NCI-H1092 treated with DMSO at 0.1 percent for 48 hours (cell line): ENCODE measurements at places on chromosomes 12 and 14.
A peak's percentile ranks its signal among the peaks of the same experiment; 100 is the strongest.

DNA sequence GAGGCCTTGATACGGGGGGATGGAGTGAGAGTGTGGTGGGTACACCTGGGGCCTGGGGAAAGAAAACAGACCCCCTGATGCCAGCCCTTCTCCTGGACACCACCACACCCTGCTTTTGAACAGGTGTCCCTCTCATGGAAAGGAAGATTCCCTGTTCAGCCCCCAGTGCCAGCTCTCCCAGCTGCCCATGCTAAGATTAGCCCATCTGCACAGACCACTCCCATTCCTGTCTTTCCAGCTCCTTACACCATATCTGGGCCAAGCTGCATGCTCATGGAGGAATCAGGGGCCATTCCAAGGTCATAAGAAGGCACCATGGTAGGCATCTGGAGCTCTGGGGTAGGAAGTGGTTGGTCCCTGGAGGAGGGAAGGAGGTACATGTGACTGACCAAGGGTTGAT lies 9.6 kb downstream of the NAB2 start:
- no peak for DNase-seq

- DNase-seq, result peak; percentile 80
Observed at GRCh38 chr12:56193025-56193578, 3.8 kb upstream of the SMARCC2 start.

DNA sequence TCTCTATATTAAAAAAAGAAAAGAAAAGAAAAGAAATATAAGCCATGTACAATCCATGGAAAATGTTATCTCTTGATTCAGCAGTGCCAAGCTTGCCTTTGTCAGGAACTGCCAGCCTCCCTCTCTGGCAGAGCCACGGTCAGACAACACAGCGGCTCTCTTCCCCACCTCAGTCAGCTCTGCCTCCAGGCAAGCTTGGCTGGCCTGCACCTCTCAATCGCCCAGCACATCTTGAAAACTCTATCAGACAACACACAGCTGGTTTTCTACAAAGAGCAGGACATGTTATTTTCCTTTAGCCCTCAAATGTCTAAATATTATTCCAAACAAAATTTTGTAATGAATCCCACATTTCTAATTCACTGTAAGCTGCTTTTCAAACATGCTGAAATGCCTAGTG lies 20.0 kb upstream of the GCH1 start:
- DNase-seq, result peak; percentile 71

GRCh38 chr14:92309968-92310530 lies 12.9 kb upstream of the SLC24A4 start:
- no peak for DNase-seq

- no peak for DNase-seq
Observed at GRCh38 chr14:103960457-103961055, 18.2 kb upstream of the RD3L start.

GRCh38 chr12:15044471-15044870 lies 71.6 kb downstream of the PDE6H start:
- DNase-seq, result no peak

- DNase-seq, result no peak
Observed at GRCh38 chr12:118271770-118272417, 100.8 kb downstream of the TAOK3 start.

DNA sequence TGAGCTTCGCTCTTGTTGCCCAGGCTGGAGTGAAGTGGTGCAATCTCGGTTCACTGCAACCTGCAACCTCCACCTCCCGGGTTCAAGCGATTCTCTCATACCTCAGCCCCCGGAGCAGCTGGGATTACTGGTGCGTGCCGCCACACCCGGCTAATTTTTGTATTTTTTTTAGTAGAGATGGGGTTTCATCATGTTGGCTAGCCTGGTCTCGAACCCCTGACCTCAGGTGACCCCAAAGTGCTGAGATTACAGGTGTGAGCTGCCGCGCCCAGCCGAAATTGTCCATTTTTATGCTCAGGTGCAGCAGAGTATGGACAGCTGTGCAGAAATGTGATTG lies 19.2 kb upstream of the CYP46A1 start:
- no peak for DNase-seq

DNA sequence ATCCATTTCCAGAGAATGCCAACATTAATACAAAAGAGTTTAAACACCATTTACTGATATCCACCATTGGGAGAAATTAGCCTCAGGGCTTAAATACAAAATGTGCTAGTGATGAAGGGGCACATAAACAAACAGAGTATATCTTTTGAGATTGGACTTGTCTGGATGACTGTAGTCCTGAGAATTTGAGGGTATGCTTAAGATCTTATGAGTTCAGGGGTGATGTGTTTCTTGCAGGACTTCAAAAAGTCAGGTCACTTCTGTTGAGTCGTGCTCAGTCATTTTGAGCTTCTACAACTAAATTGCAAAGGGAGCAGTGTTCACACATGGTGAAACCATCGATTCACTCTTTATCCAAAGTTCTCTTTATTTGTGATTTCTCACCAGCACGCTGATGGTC lies 425.7 kb downstream of the ATP23 start:
- no peak for DNase-seq

GRCh38 chr12:48352157-48352760 lies 1.5 kb upstream of the ZNF641 start:
- no peak for DNase-seq

DNA sequence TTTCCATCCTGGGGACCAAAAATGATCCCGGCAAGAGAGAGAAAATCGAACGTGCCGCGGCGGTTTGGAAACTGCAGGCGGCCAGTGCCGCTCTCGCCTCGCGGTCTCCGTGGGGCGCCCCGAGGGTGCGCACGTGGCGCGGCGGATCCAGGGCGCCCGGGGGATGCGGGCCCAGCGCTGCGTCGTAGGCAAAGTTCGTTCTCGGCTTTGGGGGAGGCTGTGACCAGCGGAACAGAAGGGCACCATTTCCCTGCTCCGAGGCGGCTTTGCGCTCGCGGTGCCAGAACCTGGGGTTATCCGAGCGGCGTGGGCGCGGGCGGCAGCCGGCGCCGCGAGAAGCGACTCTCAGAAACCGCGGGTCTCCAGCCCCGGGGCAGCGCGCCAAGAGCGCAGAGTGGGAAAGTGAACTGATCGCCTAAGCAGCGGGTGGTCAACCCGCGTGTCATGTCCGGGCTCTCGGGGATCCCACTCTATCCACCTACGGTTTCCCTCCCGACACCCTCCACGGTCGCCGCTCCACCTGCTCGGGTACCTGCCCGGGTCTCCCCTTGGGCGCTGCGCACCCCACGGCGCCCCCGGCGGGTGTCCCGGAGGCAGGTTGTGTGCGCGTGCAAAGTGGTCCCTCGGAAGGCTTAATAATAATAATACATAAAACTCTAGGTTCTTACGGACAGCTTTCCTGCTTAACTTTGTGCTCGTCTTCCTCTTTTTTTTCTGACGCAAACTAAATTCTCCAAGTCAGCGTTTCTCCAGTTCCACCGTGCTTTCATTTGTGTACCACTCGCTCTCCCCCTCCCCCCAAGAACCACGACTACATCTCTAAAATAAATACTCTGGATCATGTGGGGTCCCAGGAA lies 1.2 kb downstream of the ESRRB start:
- no peak for DNase-seq

GRCh38 chr14:105203057-105203531 lies 22.0 kb upstream of the NUDT14 start:
- peak; percentile 34 for DNase-seq

- no peak for DNase-seq
Observed at GRCh38 chr14:64465831-64466554, 694 bp downstream of the AKAP5 start.

DNA sequence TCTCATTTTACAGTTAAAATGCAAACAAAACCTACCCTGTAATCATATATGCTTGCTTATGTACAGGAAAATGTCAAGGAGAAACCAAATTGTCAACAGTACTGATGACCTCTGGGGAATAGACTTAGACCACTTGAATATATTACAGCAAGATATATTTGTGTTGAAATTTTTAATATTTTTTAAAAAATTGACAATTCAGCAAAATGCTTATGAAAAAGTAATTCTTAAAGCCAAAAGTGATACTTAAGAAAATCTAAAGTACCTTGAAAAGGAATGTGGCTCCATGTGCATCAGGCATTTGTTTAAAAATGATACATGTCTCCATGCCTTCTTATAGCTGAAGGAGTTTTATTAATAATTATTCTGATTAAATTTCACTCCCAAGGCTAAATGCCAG lies 49.2 kb downstream of the PTPN21 start:
- DNase-seq, result peak; percentile 10

DNA sequence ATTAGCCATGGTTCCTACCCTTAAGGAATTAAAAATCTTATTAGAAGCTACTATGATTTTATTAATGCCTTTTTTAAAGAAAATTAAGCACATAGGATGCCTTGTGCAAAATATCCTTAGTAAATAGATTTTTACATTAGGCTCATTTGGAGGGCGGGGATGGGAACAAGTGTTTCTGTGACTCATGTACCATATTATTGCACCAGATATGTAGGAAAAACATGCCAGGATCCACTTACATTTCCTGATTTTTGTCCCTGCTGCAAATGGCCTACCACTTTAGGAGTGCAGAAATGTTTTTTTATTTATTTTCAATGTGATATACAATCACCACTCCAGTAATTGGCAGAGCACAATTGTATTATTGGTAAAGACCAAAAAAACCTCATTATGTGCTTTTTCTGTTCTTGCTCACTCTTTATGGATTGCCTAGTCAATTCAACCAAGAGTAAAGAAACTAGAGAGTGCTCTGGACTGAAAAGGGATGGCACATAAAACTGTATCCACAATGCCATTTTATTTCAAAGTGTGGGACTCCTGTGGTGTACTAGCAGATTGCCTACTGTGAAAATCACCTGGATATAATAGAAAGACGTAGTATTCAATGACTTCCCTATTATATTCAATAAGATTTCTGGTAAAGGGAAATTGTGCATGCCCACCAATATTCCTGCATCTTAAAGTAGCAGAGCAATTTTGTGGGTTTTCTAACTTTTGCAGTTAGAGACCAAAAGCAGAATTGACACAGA lies 86.9 kb downstream of the ANO6 start:
- DNase-seq, result peak; percentile 18

GRCh38 chr14:24920265-24921075 lies 129.5 kb downstream of the STXBP6 start:
- no peak for DNase-seq

DNA sequence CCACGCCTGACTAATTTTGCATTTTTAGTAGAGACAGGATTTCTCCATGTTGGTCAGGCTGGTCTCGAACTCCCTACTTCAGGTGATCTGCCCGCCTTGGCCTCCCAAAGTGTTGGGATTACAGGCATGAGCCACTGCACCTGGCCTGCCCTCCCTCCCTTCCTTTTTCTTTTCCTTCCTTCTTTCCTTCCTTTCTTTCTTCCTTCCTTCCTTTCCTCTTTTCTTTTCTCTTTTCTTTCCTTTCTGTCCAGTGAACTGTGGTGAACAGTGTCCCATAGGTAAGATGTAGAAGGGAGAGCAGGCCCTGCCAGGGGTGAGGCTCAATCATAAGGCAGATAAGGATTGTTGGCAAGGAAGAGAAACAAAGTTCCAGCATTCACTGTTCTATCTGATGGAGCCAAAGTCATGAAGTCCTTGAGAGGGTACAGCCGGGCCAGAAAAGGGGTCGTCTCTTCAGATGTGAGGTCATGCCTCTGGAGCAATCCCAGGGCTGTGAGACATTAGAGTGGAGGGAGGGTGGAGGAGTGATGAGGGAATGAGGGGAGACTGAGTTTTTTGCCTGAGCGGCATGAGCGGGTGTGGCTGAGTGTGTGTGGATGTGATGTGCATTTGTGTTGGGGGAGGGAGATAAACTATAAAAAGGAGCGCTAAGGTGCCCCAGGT lies 4.2 kb upstream of the MLF2 start:
- no peak for DNase-seq

DNA sequence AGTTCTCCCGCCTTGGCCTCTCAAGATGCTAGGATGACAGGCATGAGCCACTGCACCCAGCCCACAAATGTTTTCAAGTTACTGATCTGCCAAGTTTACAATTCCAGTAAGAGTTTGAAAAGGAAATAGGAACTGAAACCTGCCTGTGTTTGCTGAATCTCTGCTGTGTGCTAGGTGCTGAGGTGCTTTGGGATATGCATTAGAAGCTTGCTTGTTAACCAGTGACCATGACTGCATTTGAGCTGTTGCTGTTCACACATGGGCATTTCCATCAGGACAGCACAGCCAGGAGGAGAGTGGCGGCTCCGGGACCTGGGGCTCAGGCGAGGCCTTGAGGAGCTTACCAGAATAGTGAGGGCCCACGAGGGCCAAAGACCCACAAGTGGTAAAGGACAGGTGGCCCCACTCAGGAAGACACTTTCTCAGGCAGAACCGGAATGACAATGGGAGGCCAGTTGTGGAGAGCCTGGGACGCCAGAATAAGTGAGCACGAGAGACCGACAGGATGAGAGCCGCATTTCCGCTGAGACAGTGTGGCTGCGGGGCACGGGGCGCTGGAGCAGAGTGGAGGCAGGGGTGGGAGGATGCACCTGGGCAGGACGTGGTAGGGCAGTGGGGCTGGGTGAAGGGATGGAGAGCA lies 54.5 kb upstream of the MMP17 start:
- peak; percentile 50 for DNase-seq

DNA sequence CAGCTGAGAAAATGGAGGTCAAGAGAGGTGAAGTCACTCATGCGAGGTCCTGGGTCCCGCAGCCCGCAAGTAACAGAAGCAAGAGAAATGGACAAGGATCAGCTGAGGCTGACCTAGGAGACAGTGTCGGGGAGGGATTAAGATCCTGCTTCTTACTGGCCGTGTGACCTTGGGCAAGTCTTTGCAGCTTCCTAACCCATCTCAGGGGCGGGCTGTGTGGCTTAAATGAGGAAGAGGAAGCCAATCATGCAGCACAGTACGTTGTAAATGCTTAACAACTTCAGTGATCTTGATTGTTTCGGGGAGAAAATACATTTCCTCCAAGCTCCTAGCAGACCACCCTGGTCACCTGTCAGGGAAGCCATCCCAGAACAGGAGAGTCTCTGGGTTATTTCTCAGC lies 7.1 kb upstream of the PGF start:
- DNase-seq, result no peak

GRCh38 chr14:95515080-95515489 lies 1.4 kb downstream of the SYNE3 start:
- no peak for DNase-seq

DNA sequence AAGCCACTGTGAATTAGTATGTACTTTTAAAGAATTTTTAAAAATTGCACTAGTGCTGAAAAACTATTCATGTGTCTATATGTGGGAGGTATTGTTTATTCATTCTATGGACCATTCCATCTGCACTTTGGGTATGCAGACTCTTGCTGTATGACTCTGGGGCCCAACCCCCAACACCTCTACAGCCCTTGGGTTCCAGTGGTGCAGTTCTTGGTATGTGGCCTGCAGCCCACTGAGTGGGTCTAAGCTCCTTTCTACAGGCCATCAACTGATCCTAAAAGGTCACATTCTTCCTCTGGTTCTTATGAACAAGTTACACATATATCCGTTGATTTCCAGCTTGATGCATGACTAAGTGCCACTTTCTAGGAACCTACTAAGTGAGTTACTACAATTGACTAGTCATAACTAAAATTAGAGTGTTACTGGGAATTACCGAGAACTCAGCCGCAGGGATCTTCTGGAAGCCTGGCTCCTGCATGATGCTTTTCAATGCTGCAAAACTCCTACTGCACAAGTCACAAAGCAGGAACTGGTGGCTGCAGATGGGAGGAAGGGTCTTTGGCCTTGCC lies 62.4 kb upstream of the MED13L start:
- no peak for DNase-seq

- DNase-seq, result no peak
Observed at GRCh38 chr14:22282417-22282816, 306.6 kb downstream of the DAD1 start.

GRCh38 chr14:23209651-23210423 lies 26.4 kb upstream of the SLC7A8 start:
- DNase-seq, result no peak
